T-helper 22 cell (primary cell): ENCODE measurements at places on chromosomes 2 and 18.

- DNase-seq = no peak
These were observed 165.9 kb upstream of the ID2 start for GRCh38 chr2:8515864-8516533.

GRCh38 chr2:24832073-24832461 lies 38.8 kb downstream of the CENPO start:
- no peak for DNase-seq

- no peak for DNase-seq
These were observed 140.3 kb upstream of the RAB12 start for GRCh38 chr18:8468921-8469335.

DNA sequence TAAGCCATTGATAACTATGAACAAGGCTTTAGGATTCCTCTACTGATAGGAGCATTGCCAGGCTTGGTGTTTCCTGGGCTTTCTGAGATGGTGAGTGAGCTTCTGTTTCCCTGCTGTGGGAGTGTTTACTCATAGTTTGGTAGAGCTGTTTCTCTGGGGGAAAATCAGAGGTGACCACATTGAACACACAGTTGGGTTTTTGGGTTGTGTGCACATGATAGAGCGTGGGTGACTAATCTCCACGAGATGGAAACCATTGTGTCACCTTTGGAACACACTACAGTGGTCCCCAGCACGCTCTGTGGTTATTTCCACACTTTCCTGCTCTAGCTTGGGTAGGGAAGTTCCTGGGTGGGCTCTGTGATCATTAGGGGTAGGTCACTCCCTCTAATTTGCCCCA lies 5.4 kb downstream of the IL1R1 start:
- DNase-seq = no peak

DNA sequence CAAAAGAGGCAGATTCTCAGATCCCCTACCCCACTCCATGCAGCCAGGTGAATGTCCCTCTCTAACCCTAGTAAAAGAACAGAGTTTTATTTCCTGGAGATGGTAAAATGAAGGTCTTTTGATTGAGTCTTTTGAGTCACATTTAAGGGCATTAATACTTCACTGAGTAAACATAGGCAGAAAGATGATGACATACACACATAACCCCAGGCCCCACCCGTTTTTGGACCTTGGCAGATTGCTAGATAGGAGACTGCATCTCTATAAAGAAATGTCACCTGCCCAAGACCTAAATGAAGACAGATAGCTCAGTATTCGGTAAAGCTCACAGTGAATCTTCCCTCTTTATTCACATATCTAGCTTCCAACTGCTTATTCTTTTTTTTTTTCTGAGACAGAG lies 28.3 kb upstream of the PEX13 start:
- DNase-seq = no peak
